ENCODE measurements at places on chromosomes 5 and 9. TPM values are rescaled to one million over a fixed set of nuclear protein-coding genes. Genes with fewer than 3 reads are reported as not detected.

The TSLP gene
- 1.2 TPM for total RNA-seq

The NIPAL4 gene
- not detected for total RNA-seq

The MYMK gene
- not detected for total RNA-seq

The GABRB2 gene
- total RNA-seq, result not detected
